Epithelial cell of alveolus of lung (primary cell): ENCODE measurements at places on chromosomes 1 and 21. TPM values are rescaled to one million over a fixed set of nuclear protein-coding genes. Genes with fewer than 3 reads are reported as not detected.

The SPRR2F gene
- not detected in 2 replicates for total RNA-seq

The HCRTR1 gene
- 0.13 TPM in 1 of 2 replicates, not detected in the other for total RNA-seq

The LDLRAD1 gene
- not detected in 2 replicates for total RNA-seq

The CNR2 gene
- total RNA-seq: not detected in 2 replicates

The OVAAL gene
- not detected in 2 replicates for total RNA-seq

The SLAMF7 gene
- 0.78 and 2.7 TPM in 2 replicates for total RNA-seq

The KRTAP12-2 gene
- not detected in 2 replicates for total RNA-seq
